ENCODE measurements at places on chromosomes 11 and 22. TPM values are rescaled to one million over a fixed set of nuclear protein-coding genes. Genes with fewer than 3 reads are reported as not detected.

Gene GPR83
- 4.4 TPM for total RNA-seq

Gene MMP13
- total RNA-seq: not detected

Gene CNIH2
- 94.8 TPM for total RNA-seq

Gene ABTB2
- 4.8 TPM for total RNA-seq

Gene PLAAT5
- total RNA-seq: 5.5 TPM

Gene SLC5A4
- 0.46 TPM for total RNA-seq

Gene KCTD14
- total RNA-seq: 1.8 TPM

Gene OR52H1
- 0.69 TPM for total RNA-seq

Gene SLC7A4
- 6.7 TPM for total RNA-seq

Gene MYEOV
- total RNA-seq: not detected
